ENCODE measurements at places on chromosomes 4 and X. TPM values are rescaled to one million over a fixed set of nuclear protein-coding genes. Genes with fewer than 3 reads are reported as not detected.
A peak's percentile ranks its signal among the peaks of the same experiment; 100 is the strongest.

DNA sequence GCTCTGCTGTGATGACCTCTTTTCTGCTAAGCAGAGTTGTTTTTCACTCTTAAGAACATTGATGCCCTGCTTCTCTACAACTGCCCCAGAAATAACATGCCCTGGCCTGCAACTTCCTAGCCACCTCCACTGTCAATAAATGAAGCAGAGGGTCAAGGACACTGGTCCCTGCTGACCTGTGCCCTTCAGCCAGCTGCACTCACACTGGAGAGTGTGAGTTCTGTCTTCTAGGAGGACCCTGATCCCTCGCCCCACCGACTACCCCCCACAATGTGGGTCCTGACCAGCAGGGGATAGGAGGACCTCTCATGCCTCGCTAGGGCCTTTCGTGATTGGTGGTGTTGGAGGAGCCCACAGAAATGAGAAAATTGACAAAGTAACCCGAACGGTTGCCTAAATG lies 408.1 kb upstream of the GALNT7 start:
- H3K27ac ChIP-seq = no peak overlapping the region
- no peaks in the 10 kb centered on the region for H3K27me3 ChIP-seq
- H3K4me1 ChIP-seq = no peaks in the 10 kb centered on the region
- no peak for DNase-seq

Gene OTC
- total RNA-seq = 2.6 TPM

Gene TMEM156
- not detected for total RNA-seq

DNA sequence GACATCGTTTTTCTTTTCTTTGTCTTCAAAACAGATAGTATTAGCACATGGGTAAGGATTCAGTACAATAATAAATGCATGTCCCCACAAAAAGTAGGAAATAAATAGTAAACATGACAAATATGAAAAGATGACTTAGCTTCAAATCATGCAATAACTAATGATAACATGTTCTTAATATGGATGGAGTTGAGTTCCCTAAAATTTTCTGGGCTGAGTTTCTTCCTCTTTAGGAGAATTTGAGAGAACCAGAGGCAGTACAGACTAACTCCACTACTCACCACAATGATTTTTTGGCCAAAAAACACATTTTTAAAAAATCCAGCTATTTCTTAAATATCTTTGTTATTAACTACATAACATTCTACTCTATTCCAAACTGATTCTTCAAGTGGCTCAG lies 432.3 kb upstream of the HS3ST1 start:
- H3K4me1 ChIP-seq = no peaks in the 10 kb centered on the region
- H3K27me3 ChIP-seq = no peaks in the 10 kb centered on the region
- no peak for DNase-seq
- H3K4me3 ChIP-seq = no peak overlapping the region
- no peaks in the 10 kb centered on the region for H3K36me3 ChIP-seq

DNA sequence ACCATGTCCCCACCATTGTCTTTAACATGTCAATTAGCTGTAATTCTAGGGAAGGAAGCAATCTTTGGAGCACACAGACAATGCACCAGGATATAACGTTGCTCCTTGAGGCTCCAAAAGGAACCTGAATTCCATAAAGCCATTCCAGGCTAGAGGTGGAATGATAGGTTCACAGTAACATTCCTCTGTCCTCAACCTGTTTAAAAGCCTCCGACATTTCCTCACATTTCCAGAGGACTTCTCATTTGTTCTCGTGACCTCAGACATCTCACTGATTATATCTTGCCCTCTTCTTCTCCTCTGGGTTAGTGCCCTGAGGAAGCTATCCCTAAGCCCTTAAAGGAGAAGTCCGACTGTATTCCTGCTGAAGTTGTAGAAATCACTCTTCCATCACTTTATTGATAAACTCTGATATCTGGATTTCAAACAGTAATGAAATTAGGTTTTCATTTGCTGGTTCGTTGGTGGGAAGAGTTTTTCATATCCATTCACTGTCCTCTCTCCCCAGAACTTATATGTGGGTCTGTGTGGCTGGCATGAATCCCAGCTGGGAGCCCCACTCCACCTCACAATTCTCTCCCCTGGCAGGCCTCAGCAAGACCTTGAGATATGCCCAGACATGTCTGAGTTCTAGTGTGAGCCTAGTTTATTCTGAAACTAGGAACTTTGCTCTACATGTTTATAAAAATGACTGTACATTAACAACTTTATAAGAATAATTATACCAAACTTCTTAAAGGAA lies 44.2 kb upstream of the PRSS12 start:
- H3K27ac ChIP-seq = no peak overlapping the region
- H3K27me3 ChIP-seq = no peaks in the 10 kb centered on the region
- H3K36me3 ChIP-seq = no peaks in the 10 kb centered on the region
- no peak for DNase-seq

GRCh38 chrX:10893366-10893765 lies 217.8 kb upstream of the HCCS start:
- no peaks in the 10 kb centered on the region for H3K36me3 ChIP-seq
- H3K4me3 ChIP-seq = no peak overlapping the region
- H3K4me1 ChIP-seq = no peaks in the 10 kb centered on the region
- no peak overlapping the region for H3K27ac ChIP-seq
- no peaks in the 10 kb centered on the region for H3K27me3 ChIP-seq

DNA sequence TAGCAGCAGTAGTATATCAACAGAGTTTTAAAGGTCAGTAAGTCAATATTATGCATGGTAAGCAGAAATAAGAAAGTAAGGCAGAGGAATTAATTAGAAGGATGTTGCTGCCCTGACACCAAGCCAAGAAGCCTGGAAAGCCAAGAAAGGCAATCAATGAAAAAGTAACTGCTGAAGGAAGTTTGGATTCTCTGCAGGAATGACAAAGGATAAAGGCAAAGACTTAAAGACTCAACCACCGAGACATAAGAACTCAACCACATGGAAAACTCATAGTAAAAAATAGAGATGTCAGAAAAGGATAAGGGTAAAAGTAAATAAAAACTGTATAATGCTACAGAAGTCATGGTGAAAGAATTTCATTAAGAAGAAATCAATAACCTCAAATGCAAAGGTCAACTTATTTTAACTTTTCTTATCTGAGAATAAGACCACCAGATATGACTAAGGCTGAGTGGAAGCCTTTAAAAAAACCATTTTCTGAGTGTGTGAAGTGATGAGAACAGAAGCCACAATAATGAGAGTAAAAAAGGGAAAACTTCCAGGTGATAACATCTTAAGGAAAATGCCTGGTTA lies 55.2 kb downstream of the NEK1 start:
- H3K27ac ChIP-seq = no peak overlapping the region
- no peak for DNase-seq
- no peaks in the 10 kb centered on the region for H3K4me1 ChIP-seq
- no peaks in the 10 kb centered on the region for H3K36me3 ChIP-seq
- no peaks in the 10 kb centered on the region for H3K27me3 ChIP-seq
- no peak overlapping the region for H3K4me3 ChIP-seq

Gene CSAG3
- total RNA-seq = not detected

DNA sequence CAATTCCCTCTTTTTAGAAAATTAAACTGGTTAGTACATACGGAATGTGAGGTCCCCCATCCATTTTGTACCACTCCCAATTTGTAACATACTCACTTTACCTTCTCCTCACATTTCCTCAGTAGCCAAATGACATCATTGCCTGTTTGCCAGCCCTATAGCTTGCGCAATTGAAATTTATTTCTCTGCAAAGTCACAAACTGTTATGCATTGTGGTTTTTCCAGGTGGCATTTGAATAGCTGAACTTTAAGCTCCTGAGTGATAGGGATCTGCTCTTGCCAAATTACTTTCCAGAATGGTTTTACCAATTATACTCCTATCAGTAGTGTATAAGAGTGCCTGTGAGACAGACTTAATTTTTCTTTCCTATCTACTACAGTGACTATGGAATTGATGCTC lies 7.7 kb downstream of the COL4A5 start:
- no peaks in the 10 kb centered on the region for H3K36me3 ChIP-seq
- no peak for DNase-seq
- H3K4me1 ChIP-seq = no peaks in the 10 kb centered on the region
- no peak overlapping the region for H3K4me3 ChIP-seq
- no peaks in the 10 kb centered on the region for H3K27me3 ChIP-seq
- no peak overlapping the region for H3K27ac ChIP-seq

DNA sequence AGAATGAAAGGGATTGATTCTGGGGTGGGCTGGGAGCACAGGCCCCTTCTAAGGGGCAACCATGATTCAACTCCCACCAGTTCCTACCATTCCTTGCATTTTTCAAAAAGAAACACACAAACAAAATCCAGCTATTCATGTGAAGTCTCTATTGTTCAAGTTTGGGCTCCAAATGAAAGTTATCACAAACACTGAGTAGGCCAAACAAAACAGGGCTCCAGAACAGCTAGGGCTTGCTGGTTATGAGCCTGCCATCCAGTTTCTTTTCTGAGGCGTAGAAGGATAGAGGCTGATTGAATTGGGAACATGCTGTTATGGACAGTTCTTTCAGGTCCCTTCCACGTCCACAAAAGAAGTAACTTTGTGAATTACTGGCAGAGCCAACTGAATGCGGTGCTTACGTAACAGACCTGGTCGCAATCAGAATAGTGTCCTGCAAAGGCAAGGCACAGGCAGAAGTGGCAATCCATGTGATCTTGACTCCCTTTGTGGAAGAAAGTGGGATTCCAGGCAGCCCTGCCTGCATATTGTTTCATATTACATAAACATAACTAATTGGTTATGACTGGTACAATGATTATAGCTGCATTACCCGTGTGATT lies 244.5 kb downstream of the SCFD2 start:
- H3K27ac ChIP-seq = no peak overlapping the region
- H3K4me1 ChIP-seq = peaks cover 4% of the 10 kb centered on the region
- no peaks in the 10 kb centered on the region for H3K27me3 ChIP-seq
- no peak overlapping the region for H3K4me3 ChIP-seq
- no peak for DNase-seq

GRCh38 chr4:42786350-42787078 lies 106.0 kb upstream of the GRXCR1 start:
- H3K4me3 ChIP-seq = no peak overlapping the region
- no peaks in the 10 kb centered on the region for H3K36me3 ChIP-seq
- H3K27ac ChIP-seq = no peak overlapping the region
- no peaks in the 10 kb centered on the region for H3K4me1 ChIP-seq

DNA sequence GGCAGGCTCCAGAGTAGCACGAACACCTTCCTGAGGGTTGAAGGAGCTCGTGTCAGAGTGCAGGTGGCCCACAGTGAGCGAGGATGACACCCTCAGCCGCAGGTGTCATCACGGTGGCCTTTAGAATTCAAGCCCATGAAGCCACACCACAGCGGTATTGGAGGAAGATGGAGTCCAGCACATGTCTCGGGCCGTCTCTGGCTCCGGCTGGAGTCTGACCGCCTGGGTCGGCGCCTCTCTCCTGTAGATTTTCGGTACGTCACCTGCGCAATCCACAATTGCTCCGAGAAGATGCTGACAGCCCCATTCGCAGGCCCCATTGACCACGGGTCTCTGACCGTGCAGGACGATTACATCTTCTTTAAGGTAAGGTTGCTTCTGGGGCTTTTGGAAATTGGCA lies 229.4 kb upstream of the PSAPL1 start:
- no peak overlapping the region for H3K27ac ChIP-seq
- no peaks in the 10 kb centered on the region for H3K4me1 ChIP-seq
- no peaks in the 10 kb centered on the region for H3K27me3 ChIP-seq
- no peak for DNase-seq
- no peak overlapping the region for H3K4me3 ChIP-seq
- no peaks in the 10 kb centered on the region for H3K36me3 ChIP-seq

DNA sequence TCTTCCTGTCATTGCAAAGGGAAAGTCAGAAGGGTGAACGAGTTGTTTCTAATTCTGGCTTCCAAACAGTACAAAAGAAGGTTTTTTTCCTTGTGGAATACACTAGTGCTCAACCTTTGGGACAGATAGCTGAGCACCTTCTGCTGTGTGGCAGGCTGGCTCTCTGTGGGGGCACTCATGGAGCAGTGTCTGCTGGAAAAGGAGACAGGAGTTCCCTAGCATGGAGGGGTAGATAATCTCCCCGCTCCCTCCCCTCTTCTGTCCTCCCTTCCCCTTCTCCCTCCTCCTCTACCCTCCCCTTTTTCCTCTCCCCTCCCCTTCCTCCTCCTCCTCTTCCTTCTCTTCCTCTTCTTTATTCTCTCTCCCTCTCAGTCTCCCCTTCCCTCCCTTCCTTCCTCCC lies 62.4 kb upstream of the MTM1 start:
- H3K4me1 ChIP-seq = peaks cover 4% of the 10 kb centered on the region
- H3K27ac ChIP-seq = no peak overlapping the region
- H3K27me3 ChIP-seq = no peaks in the 10 kb centered on the region

Gene NRK
- total RNA-seq = 0.27 TPM

Gene EDA
- total RNA-seq = 1.9 TPM

- no peaks in the 10 kb centered on the region for H3K4me1 ChIP-seq
- H3K27me3 ChIP-seq = no peaks in the 10 kb centered on the region
- DNase-seq = peak; percentile 37
- no peak overlapping the region for H3K4me3 ChIP-seq
- H3K36me3 ChIP-seq = no peaks in the 10 kb centered on the region
These were observed 81.4 kb upstream of the IGFBP7 start for GRCh38 chr4:57191523-57192034.

DNA sequence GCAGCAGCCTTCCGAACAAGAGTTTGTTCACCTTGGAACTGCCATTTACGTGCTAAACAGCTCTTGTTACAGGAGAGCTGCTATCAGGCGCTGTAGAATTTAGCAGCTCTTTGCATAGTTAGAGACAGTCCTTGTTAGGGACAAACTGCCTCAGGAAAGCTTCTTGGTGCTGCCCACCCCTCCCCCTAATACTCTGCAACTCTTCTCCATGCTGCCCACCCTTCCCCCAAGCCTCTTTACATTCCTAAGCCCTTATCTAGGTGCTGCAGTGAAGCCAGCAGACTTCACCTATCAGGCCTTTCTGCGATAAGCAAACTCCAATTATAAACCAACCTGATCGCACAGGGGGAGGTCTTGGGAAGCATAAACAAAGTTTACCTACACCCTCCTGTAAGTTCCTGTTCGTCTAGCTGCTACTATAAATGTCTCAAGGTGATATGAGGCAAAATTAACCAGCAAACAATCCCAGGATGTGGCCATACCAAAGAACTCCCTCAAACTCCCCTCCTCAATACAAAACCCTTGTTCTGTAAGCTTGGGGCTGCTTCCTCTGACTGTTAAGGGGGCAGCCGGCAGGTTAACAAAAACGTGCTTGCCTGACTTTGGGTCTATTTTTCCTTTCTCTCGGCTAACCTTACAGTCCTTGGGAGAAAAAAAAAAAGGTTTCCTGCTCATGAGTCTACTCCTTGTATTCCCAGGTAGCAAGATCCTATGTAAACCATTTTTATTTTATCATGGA lies 74.0 kb upstream of the GC start:
- H3K36me3 ChIP-seq = no peaks in the 10 kb centered on the region
- H3K27ac ChIP-seq = no peak overlapping the region
- DNase-seq = no peak
- no peak overlapping the region for H3K4me3 ChIP-seq

GRCh38 chrX:133939655-133940302 lies 45.6 kb downstream of the GPC3 start:
- H3K36me3 ChIP-seq = no peaks in the 10 kb centered on the region
- no peak overlapping the region for H3K27ac ChIP-seq
- no peaks in the 10 kb centered on the region for H3K27me3 ChIP-seq
- no peak overlapping the region for H3K4me3 ChIP-seq
- DNase-seq = no peak

Gene SPANXN4
- not detected for total RNA-seq

- H3K36me3 ChIP-seq = no peaks in the 10 kb centered on the region
- no peak overlapping the region for H3K4me3 ChIP-seq
- H3K27ac ChIP-seq = no peak overlapping the region
- DNase-seq = no peak
- H3K4me1 ChIP-seq = no peaks in the 10 kb centered on the region
These were observed 30.6 kb upstream of the TMEM184C start for GRCh38 chr4:147586637-147587036.

All from colonic mucosa (tissue), 4 donors.